ENCODE measurements at places on chromosomes 6 and 20. TPM values are rescaled to one million over a fixed set of nuclear protein-coding genes. Genes with fewer than 3 reads are reported as not detected.

Gene C6orf132
- total RNA-seq = 2.8 TPM

Gene FAM209A
- not detected for total RNA-seq

Gene KCNK17
- 0.98 TPM for total RNA-seq

Gene C6orf52
- total RNA-seq = not detected

Gene SCUBE3
- total RNA-seq = 0.59 TPM

Gene CFAP206
- total RNA-seq = 0.26 TPM

Gene GHRH
- total RNA-seq = 3.6 TPM

- no peak for DNase-seq
- no peak overlapping the region for H3K4me3 ChIP-seq
- no peaks in the 10 kb centered on the region for H3K27me3 ChIP-seq
Observed at GRCh38 chr6:63529498-63529897, 42.8 kb upstream of the LOC128125822 start.

- H3K4me3 ChIP-seq = no peak overlapping the region
- no peak overlapping the region for H3K27ac ChIP-seq
- H3K36me3 ChIP-seq = no peaks in the 10 kb centered on the region
- DNase-seq = no peak
- H3K27me3 ChIP-seq = no peaks in the 10 kb centered on the region
Observed at GRCh38 chr6:35166116-35166515, 25.0 kb upstream of the TCP11 start.

- H3K4me3 ChIP-seq = no peak overlapping the region
- H3K4me1 ChIP-seq = no peaks in the 10 kb centered on the region
- no peak for DNase-seq
- H3K36me3 ChIP-seq = no peaks in the 10 kb centered on the region
Observed at GRCh38 chr6:451336-451735, 59.8 kb downstream of the IRF4 start.

DNA sequence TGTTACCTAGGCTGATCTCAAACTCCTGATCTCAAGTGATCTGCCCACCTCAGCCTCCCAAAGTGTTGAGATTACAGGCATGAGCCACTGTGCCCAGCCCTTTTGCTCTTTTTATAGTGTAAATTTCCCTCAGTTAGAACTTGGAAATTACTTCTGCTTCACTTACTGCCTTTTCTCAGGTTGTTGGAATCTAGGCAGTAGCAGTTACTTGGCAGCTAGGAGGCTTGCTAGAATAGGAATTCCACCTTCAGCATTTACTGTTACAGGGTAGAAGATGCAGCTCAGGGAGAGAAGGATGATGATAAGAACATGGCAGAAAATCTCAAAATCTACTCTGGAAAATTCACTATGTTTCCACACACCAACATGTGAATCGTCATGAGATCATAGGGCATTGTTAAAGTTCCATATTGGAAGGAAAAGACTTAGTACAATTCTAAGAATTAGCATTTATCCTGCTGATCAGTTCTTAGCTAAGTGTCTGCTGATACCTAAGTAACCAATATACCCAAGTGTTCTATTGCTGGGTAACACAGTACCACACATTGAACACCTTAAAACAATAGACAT, 182.2 kb downstream of the SLC16A10 start:
- H3K36me3 ChIP-seq = peaks cover 29% of the 10 kb centered on the region
- H3K27me3 ChIP-seq = no peaks in the 10 kb centered on the region
- no peak overlapping the region for H3K27ac ChIP-seq
- no peak for DNase-seq
- H3K4me1 ChIP-seq = no peaks in the 10 kb centered on the region

GRCh38 chr6:139372326-139373153, 1.9 kb downstream of the CITED2 start:
- peak overlapping the region; percentile 87 for H3K4me3 ChIP-seq
- no peak for DNase-seq
- no peaks in the 10 kb centered on the region for H3K27me3 ChIP-seq
- peaks cover 42% of the 10 kb centered on the region for H3K4me1 ChIP-seq
- peaks cover 30% of the 10 kb centered on the region for H3K36me3 ChIP-seq

GRCh38 chr20:13105864-13106457, 97.2 kb downstream of the SPTLC3 start:
- H3K27me3 ChIP-seq = no peaks in the 10 kb centered on the region
- no peak overlapping the region for H3K27ac ChIP-seq
- no peaks in the 10 kb centered on the region for H3K36me3 ChIP-seq
- no peak overlapping the region for H3K4me3 ChIP-seq
- DNase-seq = no peak

GRCh38 chr20:37356387-37356786, 10.4 kb downstream of the SRC start:
- H3K27me3 ChIP-seq = no peaks in the 10 kb centered on the region
- H3K4me1 ChIP-seq = peaks cover 31% of the 10 kb centered on the region
- no peaks in the 10 kb centered on the region for H3K36me3 ChIP-seq
- H3K4me3 ChIP-seq = no peak overlapping the region

- no peak for DNase-seq
- no peaks in the 10 kb centered on the region for H3K27me3 ChIP-seq
- no peaks in the 10 kb centered on the region for H3K4me1 ChIP-seq
Observed at GRCh38 chr6:159608961-159609651, 83.9 kb downstream of the SOD2 start.

- H3K36me3 ChIP-seq = no peaks in the 10 kb centered on the region
- no peaks in the 10 kb centered on the region for H3K27me3 ChIP-seq
- DNase-seq = no peak
- no peak overlapping the region for H3K4me3 ChIP-seq
- peak overlapping the region; percentile 57 for H3K27ac ChIP-seq
Observed at GRCh38 chr20:49677777-49678758, 35.6 kb downstream of the B4GALT5 start.

GRCh38 chr6:154276810-154277628, 79.6 kb downstream of the IPCEF1 start:
- H3K4me1 ChIP-seq = no peaks in the 10 kb centered on the region
- H3K4me3 ChIP-seq = no peak overlapping the region
- H3K27ac ChIP-seq = no peak overlapping the region
- H3K36me3 ChIP-seq = no peaks in the 10 kb centered on the region

DNA sequence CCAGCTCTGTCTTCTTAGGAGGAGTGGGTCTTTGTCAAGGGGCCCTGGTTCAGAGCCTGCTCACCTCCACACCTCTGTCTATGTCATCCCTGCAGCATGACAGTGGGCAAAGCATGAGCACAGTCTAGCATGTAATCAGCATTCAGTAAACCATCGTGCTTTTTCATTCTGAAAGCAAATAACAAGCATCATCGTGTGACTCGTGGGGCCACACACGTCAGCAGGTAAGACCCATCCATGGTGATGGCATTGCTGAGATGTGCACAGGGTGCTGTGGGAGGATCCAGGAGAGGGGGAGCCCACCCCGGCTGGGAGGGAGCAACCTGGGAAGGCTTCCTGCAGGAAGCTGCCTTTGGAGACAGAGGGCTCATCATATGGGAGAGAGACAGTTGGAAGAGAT, 106.7 kb downstream of the TMEM242 start:
- no peak overlapping the region for H3K4me3 ChIP-seq
- no peaks in the 10 kb centered on the region for H3K27me3 ChIP-seq
- H3K4me1 ChIP-seq = no peaks in the 10 kb centered on the region
- H3K36me3 ChIP-seq = no peaks in the 10 kb centered on the region
- DNase-seq = no peak

DNA sequence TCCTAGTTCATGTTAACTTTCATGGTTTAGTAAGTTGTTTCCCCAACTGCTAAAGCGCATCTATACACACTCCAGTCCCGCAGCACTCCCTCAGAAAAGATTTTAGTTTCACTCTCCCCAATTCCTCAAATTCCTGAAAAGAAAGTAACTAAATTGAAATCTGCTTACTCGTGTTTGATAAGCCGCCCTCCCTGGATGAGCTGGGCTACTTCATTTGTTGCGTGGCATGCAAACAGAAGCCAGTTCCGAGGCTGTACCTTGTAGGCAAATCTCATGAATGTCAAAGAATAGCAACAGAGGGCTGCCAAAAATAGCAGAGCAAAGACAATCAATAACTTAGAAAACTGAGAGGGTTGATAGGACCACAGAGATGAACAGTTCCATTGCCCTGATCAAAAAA, 16.9 kb downstream of the MPC1 start:
- DNase-seq = no peak
- H3K36me3 ChIP-seq = peaks cover 36% of the 10 kb centered on the region
- no peak overlapping the region for H3K4me3 ChIP-seq
- H3K27me3 ChIP-seq = no peaks in the 10 kb centered on the region
- H3K4me1 ChIP-seq = peaks cover 43% of the 10 kb centered on the region

DNA sequence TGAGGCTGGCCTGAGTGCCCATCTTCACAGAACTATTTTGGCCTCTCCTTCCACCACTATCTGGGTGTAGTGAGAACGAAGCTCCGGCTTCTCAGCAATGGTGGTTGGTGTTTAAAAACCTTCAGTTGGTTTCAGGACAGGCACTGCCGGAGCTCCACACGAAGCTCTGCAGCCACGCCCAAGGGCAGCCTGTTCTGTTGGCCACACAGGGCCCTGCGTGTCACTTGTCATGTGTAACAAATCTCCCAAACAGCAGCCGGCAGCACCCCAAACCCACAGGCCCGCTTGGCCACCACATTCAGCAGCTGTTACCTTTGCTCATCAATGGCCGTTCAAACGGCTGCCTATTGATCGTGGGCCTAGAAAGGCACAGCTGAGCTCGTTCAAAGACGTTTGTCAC, 97.5 kb downstream of the ERMARD start:
- H3K27me3 ChIP-seq = no peaks in the 10 kb centered on the region
- no peak for DNase-seq
- no peaks in the 10 kb centered on the region for H3K4me1 ChIP-seq
- H3K4me3 ChIP-seq = no peak overlapping the region
- H3K27ac ChIP-seq = no peak overlapping the region

DNA sequence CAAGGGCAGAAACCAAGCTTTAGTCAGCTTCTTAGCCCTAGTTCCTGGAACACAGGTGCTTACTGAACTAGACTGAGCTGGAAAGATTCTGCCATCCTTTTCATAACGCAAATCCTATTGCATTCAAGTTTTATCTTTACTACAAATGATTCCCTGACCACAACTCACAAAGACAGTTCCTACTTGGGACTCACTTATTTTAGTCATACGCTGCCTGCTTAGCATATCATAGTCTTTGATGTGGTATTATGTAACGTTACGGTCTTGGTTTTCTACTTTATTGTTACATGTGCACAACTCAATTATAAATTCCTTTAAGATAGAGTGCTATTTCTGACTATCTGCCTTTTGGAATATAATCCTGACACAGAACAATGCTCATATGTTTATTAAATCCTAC, 59.1 kb downstream of the BLOC1S5 start:
- H3K27ac ChIP-seq = no peak overlapping the region
- H3K4me1 ChIP-seq = no peaks in the 10 kb centered on the region
- DNase-seq = no peak
- H3K27me3 ChIP-seq = no peaks in the 10 kb centered on the region
- H3K36me3 ChIP-seq = no peaks in the 10 kb centered on the region

All from right atrium auricular region (tissue), 2 donors.